ENCODE measurements at places on chromosomes 16 and 17.
A peak's percentile ranks its signal among the peaks of the same experiment; 100 is the strongest.

- peak; percentile 25 for DNase-seq
Measured at GRCh38 chr17:37488607-37489196, 989 bp upstream of the DUSP14 start.

GRCh38 chr17:78029697-78030096 is 71.2 kb downstream of the TNRC6C start:
- DNase-seq, result no peak

DNA sequence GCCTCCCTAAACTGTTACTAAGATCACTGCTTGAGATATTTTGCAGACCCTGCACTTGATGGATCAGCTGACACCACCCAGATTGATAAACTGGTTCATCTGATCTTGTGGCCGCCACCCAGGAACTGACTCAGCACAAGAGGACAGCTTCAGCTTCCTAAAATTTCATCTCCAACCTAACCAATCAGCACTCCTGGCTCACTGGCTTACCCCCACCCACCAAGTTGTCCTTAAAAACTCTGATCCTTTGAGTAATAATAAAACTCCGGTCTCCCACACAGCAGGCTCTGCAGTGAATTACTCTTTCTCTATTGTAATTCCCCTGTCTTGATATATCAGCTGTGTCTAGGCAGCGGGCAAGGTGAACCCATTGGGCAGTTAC is 174.8 kb downstream of the UTP18 start:
- DNase-seq, result no peak

GRCh38 chr16:74601126-74601871 is 5.6 kb downstream of the GLG1 start:
- DNase-seq, result no peak

DNA sequence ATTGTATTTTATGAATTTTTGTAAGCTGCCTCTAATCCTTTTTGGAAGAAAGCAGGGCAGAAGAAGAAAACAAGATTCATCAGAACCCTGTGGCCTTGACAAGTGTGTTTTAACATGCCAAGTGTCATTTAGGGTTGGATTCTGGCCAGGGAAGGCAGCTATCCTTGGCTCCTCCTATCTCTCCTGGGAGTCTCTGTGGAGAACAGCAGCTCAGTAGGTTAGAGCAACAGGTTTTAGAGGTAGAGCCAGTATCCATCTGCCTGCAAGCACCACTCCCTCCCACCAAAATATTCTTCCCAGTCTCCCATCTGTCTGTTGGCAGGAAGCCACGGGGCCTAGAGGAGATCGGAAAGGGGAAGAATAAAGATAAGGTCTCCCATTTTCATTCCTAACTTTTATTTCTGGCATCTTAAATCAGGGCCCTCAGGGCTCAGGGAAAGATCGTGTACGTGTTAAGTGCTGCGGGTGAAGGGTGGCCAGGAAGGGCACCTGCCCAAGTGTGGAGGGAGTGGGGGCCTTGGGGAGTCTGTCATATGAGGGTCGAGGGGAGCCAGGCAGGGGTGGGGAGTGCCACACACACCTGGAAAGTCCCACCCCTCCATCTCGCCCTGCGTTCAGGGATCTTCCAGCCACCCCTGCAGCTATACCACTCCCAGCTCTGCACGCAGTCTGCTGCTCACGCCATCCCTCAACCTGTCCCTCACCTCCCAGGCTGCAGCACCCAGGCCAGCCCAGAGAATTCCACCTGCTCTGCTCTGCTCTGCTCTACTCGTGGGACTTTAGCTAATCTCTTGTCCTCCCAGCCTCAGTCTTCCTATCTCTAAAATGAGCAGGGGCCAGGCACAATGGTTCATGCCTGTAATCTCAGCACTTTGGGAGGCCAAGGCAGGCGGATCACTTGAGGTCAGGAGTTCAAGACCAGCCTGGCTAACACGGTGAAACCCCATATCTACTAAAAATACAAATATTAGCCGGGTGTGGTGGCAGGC is 17.1 kb upstream of the CPSF4L start:
- no peak for DNase-seq

- no peak for DNase-seq
Measured at GRCh38 chr17:55722742-55723487, at the start of gene TMEM100. TSS of gene TMEM100 (minus strand) at chr17:55722864. CDS start at chr17:55721070, 1,794 bp downstream.

GRCh38 chr16:31145398-31145990 is 4.4 kb downstream of the PRSS36 start:
- DNase-seq, result no peak

- DNase-seq, result no peak
Measured at GRCh38 chr17:40355804-40356758, 8.5 kb downstream of the GJD3 start.

GRCh38 chr17:79544142-79544914 is 66.5 kb downstream of the RBFOX3 start:
- no peak for DNase-seq

DNA sequence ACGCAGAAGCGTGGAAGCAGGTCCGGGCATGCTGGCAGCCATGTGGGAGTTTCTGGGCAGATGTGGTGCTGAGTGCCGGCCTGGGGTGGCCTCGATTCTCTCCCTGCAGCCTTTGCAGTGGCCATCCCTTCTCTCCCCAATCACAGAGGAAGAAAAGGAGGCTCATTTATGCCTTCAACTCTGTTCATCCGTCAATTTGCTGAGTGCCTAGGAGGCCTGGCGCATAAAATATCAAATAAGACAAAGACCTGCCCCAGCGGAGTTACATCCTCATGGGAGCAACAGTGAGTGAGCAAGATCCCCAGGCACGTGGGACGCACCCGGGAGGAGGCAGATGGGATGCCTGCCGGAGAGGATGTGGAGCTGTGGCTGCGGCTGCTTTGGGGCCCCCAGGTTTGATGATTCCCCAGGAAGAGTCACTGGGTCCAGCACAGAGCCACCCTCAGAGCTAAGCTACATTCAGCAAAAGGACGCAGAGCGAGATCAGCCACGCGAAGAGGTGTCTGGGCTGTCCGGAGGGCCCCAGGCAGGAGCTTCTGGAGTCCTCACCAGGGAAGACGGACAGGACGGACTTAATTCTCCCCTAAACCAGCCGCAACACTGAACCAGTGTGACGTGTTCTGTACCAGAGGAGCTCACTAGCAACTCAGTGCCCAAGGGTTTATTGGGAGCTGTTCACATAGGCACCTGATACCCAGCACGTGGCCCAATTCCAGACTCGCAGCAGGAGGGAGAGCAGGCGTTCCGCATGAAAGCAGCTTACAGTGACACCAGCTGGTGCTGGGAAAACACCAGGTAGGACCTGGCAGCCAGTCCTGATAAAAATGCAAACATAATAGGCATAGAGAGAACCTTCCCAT is 11.3 kb downstream of the CA5A start:
- DNase-seq, result no peak

DNA sequence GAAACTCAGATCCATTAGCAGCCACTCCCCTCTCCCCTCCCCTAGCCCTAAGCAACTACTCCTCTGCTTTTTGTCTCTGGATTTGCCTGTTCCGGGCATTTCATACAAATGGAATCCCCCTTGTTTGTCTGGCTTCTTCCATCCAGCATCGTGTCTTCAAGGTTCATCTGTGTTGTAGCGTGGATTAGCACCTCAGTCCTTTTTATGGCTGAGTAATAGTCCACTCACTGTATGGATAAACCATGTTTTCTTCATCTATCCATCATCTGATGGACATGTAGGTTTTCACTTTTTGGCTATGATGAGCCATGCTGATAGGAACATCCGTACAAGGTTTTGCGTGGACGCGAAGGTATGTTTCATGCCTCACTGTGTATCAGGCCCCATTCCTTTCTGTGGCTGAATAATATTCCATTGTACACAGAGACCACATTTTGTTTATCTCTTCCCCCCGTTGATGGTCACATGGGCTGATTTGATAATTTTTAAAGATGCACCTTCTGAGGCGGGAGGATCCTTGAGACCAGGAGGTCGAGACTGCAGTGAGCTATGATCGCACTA is 8.9 kb upstream of the GSE1 start:
- DNase-seq, result no peak

DNA sequence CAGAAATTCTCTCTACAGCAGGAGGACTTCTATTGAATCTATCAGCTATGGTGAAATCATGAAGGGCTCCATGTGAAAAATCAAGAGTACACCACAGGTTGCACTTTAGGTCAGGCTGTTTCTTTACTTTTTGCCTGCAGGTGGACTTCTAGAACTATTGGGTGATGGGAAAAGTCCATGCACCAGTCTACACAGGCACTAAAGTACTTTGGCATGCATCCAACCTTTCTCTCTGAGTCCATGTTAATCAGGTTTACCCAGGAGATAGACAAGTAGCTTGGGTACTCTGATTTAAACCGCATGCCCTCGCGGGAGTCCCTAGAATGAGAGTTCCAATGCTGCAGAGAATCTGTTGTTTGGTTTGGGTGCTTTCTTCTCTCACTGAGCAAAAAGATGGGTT is 9.1 kb upstream of the ANKFN1 start:
- no peak for DNase-seq

DNA sequence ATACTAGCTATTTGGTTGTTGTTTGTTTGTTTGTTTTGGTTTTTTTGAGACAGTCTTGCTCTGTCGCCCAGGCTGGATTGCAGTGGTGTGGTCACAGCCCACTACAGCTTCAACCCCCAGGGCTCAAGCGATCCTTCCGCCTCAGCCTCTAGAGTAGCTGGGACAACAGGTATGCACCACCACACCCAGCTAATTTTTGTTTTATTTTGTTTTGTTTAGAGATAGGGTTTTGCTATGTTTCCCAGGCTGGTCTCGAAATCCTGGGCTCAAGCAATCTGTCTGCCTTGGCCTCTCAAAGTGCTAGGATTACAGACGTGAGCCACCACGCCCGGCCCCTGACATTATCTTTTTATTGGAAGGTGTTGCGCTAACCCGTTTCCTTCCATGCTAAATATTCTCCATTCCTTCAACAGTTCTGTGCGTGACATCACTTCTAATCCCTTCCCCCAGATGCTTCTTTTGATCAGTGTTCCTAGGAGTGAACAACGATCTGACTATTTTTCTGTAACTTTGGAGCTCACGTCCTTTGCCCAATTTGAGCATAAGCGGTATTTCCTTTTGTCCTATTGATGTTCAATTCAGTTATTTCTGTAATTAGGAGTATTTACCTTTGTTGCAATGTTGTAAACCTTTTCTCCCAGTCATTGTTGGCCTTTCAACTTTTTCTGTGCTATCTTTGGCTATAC is 30.2 kb upstream of the EMP2 start:
- no peak for DNase-seq

DNA sequence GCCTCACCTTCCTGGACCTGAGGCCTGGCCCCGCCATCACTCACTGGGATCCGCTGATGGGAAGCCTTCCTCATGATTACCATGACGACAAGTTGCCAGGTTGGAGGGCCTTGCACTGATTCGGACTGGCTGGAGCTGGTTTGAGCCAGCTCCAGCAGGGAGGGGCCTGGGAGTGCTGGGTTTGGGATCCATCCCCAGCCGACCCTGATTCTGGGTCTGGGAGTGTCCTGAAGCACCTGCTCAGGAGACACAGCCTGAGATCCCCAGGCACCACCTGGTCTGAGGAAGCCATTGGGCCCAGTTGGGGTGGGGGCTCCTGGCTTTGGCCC is 5.9 kb upstream of the BAIAP3 start:
- DNase-seq, result no peak

DNA sequence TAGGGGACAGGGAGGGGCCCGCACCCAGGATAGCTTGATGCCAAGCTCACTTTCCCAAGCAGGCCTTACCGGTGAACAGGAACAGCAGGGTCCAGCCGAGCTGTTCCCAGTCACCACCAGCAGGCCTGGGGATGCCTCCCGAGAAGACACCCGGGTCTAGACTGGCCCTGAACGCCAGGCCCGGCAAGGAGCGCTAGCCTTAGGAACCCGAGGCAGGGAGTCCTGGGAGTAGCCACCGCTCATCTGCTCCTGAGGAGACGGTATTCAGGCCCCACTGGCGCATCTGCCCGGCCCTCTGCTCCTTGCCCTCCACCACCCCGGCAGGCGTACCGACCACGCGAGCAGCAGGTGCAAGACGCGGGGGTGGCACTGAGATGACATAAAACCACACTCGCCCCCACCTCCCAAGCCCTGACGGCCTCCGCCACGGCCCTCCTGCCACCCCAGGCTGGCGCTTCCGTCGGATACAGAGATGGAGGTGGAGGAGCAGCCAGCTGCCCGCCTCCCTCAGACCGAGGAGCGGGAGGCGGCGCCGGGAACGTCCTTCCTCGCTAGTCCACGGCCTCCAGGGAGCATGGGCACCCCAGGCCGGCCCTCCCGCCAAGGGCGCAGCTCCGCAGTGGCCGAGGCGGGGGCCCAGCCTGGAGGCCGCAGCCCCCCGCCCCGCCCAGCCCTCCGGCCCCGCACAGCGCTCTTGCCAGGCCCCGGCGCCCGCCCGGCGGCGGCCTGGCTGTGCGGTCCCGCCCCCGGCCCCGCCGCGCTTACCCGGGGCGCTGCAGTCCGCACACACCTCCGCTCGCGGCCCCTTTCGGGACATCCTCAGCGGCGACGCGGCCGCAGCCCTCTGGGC is 661 bp downstream of the GIT1 start:
- no peak for DNase-seq

DNA sequence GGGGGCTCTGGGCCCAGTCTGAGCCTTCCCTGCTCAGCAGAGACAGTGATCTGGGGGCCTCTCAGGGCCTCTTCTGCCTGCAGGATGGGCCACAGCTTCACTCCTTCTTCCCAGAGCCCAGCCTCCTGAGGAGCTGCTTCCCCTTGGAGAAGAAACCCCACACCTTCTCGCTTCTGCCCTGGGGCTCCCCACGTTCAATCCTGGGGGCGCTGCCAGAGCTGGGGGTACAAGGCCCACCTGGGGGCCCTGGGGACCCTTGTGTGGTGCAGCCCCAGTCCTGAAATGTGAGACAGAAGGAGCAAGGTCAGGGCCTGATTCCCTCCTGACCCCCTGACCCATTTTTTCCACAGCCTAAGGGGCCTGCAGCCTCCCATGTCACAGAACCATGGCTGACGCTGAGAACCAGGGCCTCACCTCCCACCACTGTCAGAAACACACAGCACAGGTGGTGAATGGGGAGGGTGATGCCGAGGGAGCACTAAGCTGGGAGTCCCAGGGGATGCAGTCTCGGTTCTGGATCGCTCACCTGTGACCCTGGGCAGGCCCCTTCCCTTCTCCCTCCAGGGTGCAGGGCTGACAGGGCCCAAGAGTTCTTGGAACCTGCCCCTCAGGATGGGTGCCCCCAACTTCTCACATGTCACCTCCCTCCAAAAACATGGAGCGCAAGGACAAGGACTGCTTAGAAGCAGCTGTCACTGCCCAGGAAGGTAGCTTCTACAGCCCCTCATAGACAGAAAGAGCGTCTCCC is 21.6 kb upstream of the MPO start:
- DNase-seq, result no peak

- DNase-seq, result no peak
Measured at GRCh38 chr16:17159617-17160016, 311.1 kb downstream of the XYLT1 start.

DNA sequence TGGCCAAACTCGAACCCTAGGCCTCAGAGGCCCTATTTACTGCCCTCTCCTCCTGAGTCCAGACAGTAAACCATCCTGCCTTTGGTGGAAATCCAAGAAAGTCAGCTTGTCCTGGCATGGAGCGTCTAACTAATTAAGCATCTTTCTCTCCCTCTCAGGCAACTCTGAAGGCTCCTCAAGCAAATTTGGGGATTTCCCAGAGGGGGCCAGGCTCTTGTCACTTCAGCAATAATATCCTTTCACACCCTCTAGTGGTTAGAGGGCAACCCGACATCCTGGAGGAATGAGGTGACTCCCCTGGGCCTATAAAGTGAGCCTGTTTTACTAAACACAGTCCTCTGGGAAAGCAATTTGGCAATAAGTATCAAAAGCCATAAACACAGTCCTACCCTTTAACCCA is 60.4 kb downstream of the NOG start:
- DNase-seq, result peak; percentile 3

Measured in stimulated activated CD8-positive, alpha-beta memory T cell treated with anti-CD3 and anti-CD28 coated beads, Interleukin-4, amount 100 ng/mL, for 1 hour (primary cell).